Bronchus fibroblast of lung (primary cell): ENCODE measurements at places on chromosomes 2 and 18. TPM values are rescaled to one million over a fixed set of nuclear protein-coding genes. Genes with fewer than 3 reads are reported as not detected.

Gene SLC9A4
- not detected in 2 replicates for total RNA-seq

Gene HOXD11
- total RNA-seq = not detected in 2 replicates

Gene SERPINB2
- total RNA-seq = 3.5 and 5.2 TPM in 2 replicates

Gene RESP18
- total RNA-seq = not detected in 2 replicates

Gene LRRTM1
- total RNA-seq = not detected in 2 replicates

Gene NEMP2
- total RNA-seq = 5.9 and 6.4 TPM in 2 replicates
